Cardiac muscle cell (in vitro differentiated cells and primary cell): ENCODE measurements at places on chromosomes 12 and 14. TPM values are rescaled to one million over a fixed set of nuclear protein-coding genes. Genes with fewer than 3 reads are reported as not detected.

Gene ARMH4
- polyA plus RNA-seq, result 48.6 and 78.1 TPM in 2 replicates

Gene ERBB3
- 10.5 and 21.0 TPM in 2 replicates for polyA plus RNA-seq

Gene CSRNP2
- 16.9 and 22.5 TPM in 2 replicates for polyA plus RNA-seq

Gene ERP27
- not detected in 2 replicates for polyA plus RNA-seq

Gene RNU4-1
- not detected in 2 replicates for polyA plus RNA-seq

Gene GPR137C
- 1.1 and 2.7 TPM in 2 replicates for polyA plus RNA-seq
